ENCODE measurements at places on chromosomes 12 and 14. TPM values are rescaled to one million over a fixed set of nuclear protein-coding genes. Genes with fewer than 3 reads are reported as not detected.

DNA sequence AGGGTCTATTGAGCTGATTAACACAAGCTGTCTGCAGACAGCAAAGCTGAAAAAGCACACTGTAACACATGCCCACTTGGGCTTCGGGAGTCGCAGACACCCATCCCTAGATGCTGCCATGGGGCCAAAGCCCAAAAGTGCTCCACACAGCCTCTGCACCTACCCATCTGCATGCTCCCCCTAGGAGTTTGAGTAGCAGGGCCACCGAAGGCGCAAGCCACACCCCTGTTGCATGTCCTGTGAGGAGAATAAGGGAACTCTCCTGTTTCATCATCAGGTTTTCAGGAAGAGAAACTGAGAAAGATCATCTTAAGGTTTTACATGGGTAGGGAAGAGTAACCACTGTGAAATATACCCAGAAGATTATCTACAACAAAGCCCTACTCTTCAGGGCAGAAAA lies 5.6 kb upstream of the ST8SIA1 start:
- no peak for DNase-seq

DNA sequence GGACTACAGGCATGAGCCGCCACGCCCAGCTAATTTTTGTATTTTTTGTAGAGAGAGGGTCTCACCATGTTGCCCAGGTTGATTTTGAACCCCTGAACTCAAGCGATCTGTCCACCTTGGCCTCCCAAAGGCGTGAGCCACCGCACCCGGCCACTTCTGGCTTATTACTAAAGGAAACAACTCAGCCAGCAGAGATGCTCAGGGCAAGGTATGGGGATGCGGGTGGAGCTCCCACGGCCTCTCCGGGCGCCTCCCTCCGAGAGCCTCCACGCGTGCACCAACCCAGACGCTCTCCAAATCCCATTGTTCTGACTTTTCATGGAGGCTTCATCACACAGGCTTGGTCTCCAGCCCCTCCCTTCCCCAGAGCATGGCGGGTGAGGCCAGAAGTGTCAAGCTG lies 6.1 kb upstream of the GPR132 start:
- DNase-seq: no peak

DNA sequence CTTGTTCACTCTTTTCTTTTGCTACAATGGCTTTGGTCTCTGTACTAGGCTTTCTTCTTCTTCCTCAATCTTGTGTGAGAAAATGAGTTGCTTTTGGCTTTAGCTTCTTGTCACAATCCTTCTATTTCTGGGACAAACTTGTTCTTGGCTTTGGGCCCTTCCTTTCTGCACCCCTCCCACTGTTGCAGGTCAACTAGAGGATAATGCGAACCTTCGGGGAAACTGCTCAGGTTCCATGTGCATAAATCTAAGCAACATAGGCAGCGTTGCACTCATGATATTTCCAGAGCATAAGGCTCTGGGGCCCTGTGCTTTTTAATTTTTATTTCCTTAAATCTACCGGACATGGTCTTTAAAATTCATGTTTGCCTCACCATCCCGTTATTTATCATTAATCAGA lies 89.8 kb upstream of the LRIG3 start:
- DNase-seq: no peak

GRCh38 chr12:51893786-51894185 lies 5.9 kb downstream of the ANKRD33 start:
- DNase-seq: no peak

The HOXC12 gene
- total RNA-seq: not detected

- DNase-seq: peak; percentile 87
These were observed 97.2 kb downstream of the LGMN start for GRCh38 chr14:92651106-92651757.

The ACOT2 gene
- total RNA-seq: 13.4 TPM

The SLCO1A2 gene
- total RNA-seq: not detected

Measured in activated CD4-positive, alpha-beta memory T cell treated with anti-CD3 and anti-CD28 coated beads, Interleukin-2, amount 10 ng/mL, durations not matched to agents 7 days and 5 days (primary cell).